Mammary microvascular endothelial cell (primary cell): ENCODE measurements at places on chromosomes 16 and 17. TPM values are rescaled to one million over a fixed set of nuclear protein-coding genes. Genes with fewer than 3 reads are reported as not detected.

Gene KRTAP4-4
- total RNA-seq: not detected in 2 replicates

Gene HOXB6
- total RNA-seq: 39.8 and 43.2 TPM in 2 replicates

Gene PPL
- total RNA-seq: 0.47 and 0.64 TPM in 2 replicates

Gene CIBAR2
- not detected in 2 replicates for total RNA-seq

Gene KRTAP2-1
- total RNA-seq: not detected in 2 replicates

Gene KRTAP4-3
- not detected in 2 replicates for total RNA-seq

Gene CTRB2
- not detected in 2 replicates for total RNA-seq
